Vein endothelial cell (primary cell): ENCODE measurements at places on chromosomes 3 and 15. TPM values are rescaled to one million over a fixed set of nuclear protein-coding genes. Genes with fewer than 3 reads are reported as not detected.

Gene IL5RA
- total RNA-seq = not detected in 2 replicates

Gene PLD1
- total RNA-seq = 64.7 and 65.4 TPM in 2 replicates

Gene CAND2
- 0.67 and 5.2 TPM in 2 replicates for total RNA-seq

Gene TLR9
- under 0.01 TPM in 1 of 2 replicates, not detected in the other for total RNA-seq

Gene HYAL1
- 2.8 and 3.9 TPM in 2 replicates for total RNA-seq

Gene GXYLT2
- total RNA-seq = 1.1 and 2.3 TPM in 2 replicates

Gene GCHFR
- 14.7 and 18.3 TPM in 2 replicates for total RNA-seq

Gene NSMCE3
- 7.8 and 8.5 TPM in 2 replicates for total RNA-seq

Gene PRTG
- total RNA-seq = 2.3 and 5.3 TPM in 2 replicates

Gene LMAN1L
- total RNA-seq = not detected in 2 replicates
